HFFc6 (cell line): ENCODE measurements at places on chromosomes 5 and 9.
A peak's percentile ranks its signal among the peaks of the same experiment; 100 is the strongest.

DNA sequence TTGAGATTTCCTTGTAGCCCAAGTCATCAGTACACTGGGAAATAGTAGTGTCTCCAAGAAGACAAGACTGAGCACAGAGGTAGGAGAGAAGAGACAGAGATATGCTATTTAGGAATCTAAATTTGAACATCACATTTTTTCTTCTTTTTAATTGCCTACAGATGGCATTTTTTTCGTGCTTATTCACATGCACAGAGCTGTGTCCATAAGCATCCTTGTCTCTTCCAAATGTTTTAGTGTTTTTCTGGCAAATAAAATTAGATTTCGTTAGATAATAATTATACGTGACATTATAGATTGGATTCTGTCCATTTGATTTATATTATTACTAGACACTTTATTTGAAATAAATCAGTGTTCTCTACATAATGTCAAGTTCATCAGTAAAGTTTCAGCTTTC, 80.9 kb downstream of the PRR16 start:
- peak; percentile 37 for DNase-seq

DNA sequence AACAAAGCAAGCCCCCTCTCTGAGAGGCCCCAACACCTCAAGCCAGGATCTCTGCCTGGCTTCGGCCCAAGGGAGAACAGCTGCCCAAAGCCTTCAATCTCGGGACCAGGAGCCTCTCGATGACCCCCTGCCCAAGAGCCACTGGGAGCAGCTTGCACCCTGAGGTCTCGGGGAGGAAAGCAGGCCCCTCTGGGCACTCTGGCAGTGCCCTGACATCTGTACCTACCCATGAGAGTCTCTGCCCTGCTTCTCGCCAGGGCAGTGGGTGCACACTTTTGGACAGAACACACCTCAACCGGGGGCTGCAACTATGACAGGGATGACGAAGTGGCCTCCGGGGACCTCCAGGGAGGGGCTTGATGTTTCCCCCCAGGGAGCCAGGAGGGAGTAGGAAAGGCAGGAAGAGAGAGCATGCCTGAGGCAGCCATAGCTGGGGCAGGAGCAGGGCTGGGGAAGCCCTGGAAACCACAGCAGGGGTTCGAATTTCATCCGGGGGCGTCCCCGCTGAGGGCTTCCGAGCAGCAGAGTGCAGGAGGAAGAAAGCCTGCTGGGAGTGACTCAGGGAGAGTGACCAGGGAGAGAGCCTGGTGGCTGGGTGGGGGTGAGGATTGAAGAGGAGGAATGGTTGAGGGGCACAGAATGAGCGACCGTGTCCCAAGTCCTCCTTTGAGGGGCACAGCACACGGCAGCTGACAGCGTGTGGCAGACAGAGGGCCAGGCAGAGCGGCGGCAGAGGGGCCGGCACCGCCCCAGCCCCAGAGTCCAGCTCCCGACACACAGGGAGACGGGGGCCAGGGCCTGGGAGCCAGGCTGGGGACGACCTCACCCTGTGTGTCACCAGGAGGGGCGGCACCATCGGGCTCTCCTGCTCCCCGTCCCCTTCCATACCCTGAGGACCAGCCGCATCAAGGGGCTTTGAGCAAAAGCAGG, 1.8 kb downstream of the LPCAT1 start:
- peak; percentile 61 for DNase-seq

DNA sequence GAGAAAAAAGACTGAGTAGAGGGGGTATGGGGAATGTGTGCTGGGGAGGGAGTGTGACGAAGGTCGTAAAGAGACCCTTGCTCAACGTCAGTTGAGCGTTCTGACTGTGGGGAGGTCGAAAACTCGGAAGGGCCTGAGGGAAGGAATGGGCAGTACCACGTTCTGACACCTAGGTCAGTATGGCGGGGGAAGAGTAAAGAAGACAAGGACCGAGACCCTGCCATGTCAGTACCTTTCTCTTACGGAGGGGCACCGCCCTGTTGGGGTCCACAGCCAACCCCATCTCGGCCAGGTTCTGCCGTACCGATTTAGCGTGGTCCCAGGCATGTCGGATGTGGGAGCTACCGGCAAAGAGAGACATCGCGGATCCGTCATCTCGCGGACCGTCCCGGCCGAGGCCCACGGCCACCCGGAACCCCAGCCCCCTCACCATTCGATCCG, 375 bp downstream of the NOP16 start:
- peak; percentile 34 for DNase-seq

- DNase-seq, result no peak
Observed at GRCh38 chr5:33579789-33580188, 139.0 kb downstream of the TARS1 start.

DNA sequence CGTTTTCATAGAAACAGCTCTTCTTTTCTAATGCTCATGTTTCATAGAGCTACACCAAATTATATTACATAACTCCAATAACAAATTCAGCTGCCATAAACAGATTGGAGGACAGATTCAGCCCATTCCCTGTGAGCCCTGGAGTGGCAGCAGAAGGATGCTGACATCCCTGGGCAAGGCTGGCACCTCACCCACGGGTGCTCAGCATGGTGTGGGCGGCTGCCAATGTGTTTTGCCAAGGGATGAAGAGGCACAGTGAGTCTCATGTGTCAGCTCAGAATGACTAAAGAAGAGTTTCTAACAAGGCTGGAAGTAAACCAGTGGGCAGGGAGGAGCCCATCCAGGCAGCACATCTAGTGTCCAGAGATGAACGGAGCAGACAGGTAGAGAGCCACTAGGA, 127.1 kb upstream of the ICE1 start:
- DNase-seq, result no peak

- DNase-seq, result peak; percentile 3
Observed at GRCh38 chr5:28766565-28767158, 1728.3 kb upstream of the CDH9 start.

DNA sequence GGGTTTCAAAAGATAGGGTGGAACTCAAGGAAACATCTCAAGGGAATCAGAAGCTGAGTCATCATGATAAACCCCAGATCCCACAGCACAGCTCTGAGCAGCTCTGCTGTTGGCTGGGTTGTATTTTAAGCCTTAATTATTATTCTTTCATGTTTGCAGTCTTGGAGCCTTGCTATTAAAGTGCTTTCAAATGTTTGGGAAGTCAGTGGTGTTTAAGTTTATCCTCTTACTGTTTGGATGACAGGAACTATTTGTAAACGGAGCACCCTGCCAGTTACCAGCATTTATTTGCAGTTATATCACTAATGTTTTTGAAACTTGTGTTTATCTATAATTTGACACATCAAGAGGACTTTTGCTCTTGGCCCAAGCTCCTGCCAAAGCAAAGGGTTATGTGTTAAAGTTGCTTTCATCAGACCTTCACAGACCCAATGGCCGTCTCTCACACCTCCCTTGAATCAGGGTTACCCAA, 141.1 kb upstream of the SPDL1 start:
- no peak for DNase-seq

- DNase-seq, result no peak
Observed at GRCh38 chr5:136667789-136668188, 302.4 kb upstream of the TRPC7 start.

DNA sequence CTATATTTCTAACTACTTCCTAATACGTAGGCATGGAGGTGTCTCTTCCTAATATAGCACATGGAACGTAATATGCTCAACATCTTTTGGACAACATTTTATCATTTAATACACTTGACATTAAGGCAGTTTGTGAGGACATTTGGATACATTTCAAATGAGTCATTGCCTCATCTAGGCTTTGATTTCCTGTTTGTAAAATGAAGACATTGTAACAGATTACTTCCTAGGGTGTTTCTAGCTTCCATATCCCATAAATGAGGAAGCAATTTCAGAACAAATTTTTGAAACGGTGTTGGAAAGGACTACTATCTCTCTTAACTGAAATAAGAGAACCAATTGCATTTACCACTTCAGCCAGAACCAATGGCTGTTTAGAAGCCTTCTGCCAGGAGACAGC, 38.7 kb downstream of the SLC28A3 start:
- peak; percentile 10 for DNase-seq

GRCh38 chr9:87422999-87423398, 74.7 kb upstream of the DAPK1 start:
- no peak for DNase-seq

- DNase-seq, result no peak
Observed at GRCh38 chr9:119986713-119987112, 593.3 kb downstream of the CDK5RAP2 start.

DNA sequence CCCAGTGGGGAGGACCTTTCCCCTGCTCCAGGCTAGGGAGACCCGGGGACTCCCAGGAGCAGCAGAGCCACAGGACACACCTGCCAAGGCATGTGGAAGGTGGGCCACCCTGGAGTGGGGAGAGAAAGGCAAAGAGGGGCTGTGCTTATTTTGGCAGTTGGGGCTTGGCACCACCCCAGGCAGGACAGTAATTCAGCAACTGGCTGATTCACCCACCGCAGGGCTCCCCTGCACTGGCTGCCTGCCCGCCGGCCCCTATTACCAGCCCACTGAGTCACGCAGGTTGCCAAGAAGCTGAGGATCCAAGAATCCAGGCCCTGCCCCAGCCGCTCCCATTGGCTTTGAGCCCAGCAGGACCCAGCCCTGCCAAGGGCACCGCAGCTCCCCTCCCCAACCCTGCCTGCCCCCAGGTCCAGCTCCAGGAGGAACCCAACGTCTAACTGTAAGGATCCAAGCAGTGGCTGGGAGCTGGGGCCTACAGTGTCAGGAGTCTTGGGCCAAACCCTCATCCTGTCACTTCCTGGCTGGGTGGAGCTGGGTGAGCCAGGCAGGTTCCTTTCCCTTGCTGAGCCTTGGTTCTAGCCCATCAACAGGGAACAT, 14.2 kb upstream of the RALGDS start:
- DNase-seq, result peak; percentile 91

DNA sequence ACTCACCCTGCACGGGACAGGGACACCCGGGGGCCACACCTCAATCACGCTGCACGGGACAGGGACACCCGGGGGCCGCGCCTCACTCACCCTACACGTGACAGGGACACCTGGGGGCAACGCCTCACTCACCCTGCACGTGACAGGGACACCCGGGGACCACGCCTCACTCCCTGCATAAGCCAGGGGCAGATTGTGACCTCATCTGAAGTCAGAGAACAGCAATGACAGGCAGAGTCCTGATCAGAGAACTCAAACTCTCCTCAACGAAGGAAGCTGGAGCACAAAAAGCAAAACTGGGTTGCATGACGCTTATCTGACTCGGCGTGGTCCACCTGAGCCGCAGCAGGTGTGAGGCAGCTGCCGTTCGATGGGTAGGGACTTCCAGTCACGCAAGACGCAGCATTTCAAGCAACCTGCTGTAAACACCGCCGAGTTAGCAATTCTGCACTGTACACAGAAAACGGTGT, 3.2 kb downstream of the TERT start:
- DNase-seq, result no peak

DNA sequence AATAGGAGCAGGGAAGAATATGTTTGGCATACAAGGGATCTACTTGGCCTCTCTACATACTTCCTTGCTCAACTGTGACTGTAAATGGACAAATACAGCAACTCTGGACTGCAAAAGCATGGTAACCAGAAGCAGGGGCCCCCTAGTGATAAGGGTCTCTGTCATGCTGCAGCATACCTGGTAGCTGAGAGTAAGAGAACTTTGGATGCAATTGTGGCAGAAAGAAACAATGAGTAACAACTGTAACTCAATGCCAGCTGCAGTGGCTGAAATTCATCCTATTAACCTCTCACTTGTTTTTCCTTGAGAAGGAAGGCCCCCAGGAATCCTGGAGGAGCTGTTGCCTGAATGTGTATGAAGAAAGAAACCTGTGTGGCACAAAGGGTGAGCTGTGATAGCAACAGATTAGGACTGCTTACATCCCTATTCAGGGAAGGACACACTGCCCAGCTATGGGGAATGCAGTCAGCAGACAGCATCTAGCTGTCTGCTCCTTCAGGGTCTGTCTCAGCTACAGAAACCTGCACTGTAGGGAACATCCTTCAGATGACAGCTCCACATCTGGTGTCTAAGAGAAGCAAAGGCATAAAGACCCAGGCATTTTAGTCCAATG, 468.1 kb upstream of the ACTBL2 start:
- no peak for DNase-seq

GRCh38 chr5:86748538-86749105, 130.9 kb downstream of the COX7C start:
- no peak for DNase-seq

DNA sequence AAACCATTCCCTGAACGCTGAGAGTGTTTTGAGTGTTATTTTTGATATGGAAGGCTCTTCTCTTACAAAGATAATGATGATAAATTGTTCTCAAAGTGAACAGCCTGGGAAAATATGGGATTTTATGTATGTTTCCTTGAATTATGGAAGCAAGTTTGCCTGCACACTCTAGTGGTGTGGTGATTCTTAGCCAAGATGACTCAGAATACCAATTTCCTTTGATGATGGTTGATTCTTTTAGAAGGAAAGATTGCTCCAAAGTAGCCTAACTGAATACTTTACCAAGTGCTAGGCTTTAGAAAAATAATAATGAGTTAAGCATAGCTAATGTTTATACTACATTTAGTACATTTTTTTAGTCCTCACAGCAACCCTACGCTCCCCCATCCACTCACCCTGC, 243.4 kb downstream of the EBF1 start:
- DNase-seq, result no peak

DNA sequence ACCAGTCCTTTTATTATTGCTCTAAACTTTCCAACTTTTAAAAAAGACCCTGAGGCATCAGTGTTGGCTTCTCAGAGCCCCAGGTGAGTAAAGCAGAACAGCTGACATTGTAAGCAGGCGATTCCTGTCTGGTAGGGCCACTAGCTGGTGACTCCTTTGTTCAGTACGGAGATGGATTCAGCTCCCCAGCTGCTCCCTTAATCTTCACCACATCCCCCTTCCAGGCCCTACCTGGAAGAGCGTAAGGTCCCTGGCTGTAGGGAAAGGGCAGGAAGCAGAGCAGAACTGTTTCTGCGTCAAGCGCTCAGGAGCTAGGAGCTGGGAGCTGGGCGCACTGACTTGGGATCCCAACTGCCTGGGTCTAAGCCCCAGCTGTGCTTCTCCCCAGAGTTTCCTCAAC, 203.7 kb upstream of the TAS2R1 start:
- no peak for DNase-seq

GRCh38 chr5:150628936-150629485, 11.4 kb upstream of the SYNPO start:
- no peak for DNase-seq

GRCh38 chr5:144313147-144313726, 142.6 kb downstream of the KCTD16 start:
- no peak for DNase-seq

GRCh38 chr9:32490601-32491000, 35.4 kb downstream of the RIGI start:
- DNase-seq, result no peak

DNA sequence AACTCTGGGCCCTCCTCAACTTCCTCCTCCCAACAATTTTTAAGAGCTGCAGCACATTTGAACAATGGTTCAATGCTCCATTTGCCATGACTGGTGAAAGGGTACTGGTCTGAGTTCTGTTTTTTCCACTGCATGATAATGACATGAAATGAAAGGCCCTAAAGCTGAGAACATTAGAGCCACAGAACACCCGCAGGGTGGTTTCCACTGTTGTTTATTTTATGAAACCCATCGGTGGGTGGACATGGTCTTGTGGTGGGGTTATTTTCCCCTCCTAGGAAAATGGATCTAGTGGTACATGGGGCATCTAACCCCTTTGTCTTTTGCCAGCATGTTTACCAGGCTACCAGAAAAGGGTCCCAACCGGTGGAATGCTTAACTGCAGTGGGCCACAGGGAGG, 71.8 kb downstream of the SMARCA2 start:
- no peak for DNase-seq

GRCh38 chr9:133845440-133845839, 107.3 kb upstream of the SARDH start:
- no peak for DNase-seq

GRCh38 chr5:10789726-10790125, 28.7 kb upstream of the DAP start:
- peak; percentile 11 for DNase-seq
